ENCODE measurements at places on chromosomes 5 and 9.

DNA sequence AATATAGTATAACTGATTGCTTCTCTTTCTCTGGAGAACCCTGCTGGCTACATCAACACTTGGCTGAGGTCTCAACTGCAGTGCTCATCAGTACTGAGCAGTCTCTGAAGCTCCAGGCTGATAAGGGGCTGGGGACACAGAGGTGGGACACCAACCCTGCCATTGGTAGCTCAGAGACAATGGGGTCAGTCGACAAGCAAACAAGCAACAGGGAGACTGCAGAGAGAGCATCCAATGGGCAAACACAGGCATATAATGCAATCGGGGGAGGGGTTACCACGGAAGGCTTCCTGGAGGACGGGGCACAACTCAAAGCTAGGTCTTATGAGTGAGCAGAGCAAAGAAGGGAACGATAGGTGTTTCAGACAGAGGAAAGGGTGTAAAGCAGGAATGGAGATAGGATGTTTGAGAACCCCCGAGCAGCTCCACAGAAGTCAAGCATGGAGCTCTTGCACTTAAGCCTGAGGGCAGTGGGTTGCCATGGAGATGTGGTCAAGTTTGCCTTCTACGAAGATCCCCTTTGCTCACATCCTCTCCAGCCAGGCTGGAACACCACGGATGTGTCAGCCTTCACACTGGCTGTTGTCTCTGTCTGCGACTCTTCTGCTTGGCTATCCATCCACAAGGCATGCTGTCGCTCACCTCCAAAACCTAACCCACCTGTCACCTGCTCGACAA is 21.5 kb upstream of the AKNA start:
- DNase-seq: no peak

DNA sequence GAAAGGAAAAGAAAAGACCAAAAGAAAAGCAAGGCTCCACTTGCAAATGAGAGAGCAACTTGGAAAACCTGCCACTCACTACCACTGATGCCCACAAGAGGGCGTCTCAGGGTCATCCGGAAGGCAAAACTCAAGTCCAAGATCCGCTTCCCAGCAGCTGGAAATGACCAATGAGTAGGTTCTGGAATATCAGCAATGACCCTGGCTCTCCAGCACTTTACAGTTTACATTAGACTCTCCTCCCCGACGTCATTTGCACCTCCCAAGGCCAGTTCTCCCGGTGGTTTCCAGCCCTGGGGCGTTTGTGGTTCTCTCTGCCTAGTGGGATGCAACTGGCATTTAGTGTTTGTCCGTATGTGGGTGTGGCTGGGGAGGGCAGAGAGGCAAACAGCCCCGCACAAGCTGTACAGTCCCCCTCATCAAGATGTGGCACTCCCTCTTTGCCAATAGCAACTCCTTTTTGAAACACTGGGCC is 193.8 kb upstream of the ZNF618 start:
- DNase-seq: peak; percentile 63

GRCh38 chr9:87657893-87658292 is 68.0 kb upstream of the CTSL start:
- DNase-seq: no peak

GRCh38 chr5:120252839-120253238 is 211.3 kb upstream of the PRR16 start:
- peak; percentile 48 for DNase-seq

DNA sequence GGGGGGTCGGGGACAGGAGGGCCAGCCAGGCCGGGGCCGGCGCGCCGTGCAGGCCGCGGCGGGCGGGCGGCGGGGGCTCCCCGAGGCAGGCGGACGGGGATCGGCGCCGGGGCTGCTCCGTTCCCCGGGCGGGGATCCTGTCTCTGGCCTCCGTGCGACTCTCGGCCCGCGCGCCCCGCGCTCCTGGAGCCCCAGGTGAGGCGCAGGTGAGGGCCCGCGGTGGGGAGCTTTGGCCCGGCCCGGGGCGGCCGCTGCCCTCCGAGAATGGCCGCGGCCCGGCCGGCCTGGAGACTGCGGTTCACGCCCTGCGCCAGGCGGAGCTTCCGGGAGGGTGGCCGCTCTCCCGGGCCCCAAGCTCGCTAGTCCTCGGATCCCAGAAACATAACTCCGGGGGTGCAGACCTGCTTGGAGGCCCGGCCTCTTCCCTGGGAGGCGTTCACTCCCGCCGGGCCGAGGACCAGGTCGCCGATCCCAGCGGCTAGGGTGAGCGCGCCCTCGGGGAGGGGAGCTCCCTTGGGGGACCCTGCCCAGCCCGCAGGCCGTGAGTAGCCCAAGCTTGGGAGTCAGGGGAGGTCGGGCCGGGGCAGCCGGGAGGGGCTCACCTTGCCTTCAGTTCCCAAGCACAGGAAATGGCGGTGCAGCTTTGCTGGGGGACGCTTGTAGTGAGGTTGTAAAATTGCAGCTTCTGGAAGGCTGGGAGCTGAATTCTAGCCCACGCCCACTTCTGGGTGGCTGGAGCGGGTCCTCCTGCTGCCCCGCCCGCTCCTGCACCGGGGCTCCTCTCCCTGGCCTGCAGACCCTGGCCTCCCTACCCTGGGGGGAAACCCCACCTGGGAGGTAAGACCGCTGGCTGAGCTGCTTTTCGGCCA is 723 bp downstream of the PPP1R26 start:
- DNase-seq: peak; percentile 24

GRCh38 chr9:72315510-72316311 is 49.3 kb downstream of the ZFAND5 start:
- DNase-seq: peak; percentile 52

DNA sequence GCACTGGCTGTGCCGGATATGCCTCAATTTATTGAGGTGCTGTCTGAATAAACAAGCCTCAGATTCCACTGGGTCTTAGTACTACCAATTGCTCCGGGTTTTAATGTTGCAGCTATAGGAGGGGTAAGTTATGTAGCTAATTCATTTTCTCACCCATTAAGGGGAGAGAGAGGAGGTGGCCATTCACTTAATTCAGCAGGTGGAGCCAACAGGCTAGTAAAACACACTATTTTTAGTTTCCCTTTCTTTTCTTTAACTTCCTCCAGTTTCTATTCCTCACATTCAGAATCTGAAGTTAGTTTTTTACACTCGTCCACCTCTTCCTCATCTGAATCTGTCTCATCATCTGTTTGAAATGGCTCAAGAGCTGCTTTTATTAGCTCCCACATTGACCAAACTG is 105.6 kb upstream of the CDH10 start:
- no peak for DNase-seq

GRCh38 chr5:172509405-172509781 is 55.1 kb upstream of the SH3PXD2B start:
- DNase-seq: no peak

DNA sequence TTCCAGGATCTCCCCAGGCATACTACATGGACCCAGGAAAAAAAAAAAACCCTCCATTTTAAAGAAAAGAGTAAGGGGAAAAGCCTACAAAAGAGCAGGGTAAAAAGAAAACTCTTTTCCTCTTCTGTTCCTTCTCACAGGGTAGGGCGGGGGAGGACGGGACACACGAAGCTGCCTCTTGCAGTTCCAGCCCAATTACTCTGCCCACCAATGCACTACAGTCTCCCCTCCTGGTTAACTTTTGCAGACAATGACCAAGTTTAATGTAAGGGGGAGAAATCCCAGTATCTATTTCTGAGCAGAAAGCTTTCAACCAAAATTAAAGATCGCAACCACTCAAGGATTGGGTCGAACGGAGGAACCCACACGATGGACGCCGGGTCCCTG is 1.3 kb downstream of the BRD3 start:
- DNase-seq: peak; percentile 12

- DNase-seq: no peak
Observed at GRCh38 chr9:5632540-5632939, 3.6 kb downstream of the RIC1 start.

DNA sequence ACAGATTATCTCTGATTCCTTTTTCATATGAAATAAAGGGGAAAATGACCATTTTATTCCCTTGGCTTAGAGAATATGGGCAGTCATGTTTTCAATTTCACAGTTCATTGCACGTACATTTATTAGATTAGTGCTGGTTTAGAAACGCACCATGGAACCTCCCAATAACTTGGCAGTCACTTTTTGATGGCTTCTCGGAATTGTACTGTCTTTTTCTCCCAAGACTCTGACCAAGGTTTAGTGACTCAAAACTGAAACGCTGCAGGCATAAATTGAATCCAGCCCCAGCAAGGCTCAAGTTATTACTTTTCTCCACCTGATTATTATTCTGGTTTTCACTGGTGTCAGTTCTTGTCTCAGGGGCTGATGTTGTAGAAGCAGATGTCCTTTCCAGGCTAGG is 55.6 kb upstream of the EGFLAM start:
- no peak for DNase-seq

DNA sequence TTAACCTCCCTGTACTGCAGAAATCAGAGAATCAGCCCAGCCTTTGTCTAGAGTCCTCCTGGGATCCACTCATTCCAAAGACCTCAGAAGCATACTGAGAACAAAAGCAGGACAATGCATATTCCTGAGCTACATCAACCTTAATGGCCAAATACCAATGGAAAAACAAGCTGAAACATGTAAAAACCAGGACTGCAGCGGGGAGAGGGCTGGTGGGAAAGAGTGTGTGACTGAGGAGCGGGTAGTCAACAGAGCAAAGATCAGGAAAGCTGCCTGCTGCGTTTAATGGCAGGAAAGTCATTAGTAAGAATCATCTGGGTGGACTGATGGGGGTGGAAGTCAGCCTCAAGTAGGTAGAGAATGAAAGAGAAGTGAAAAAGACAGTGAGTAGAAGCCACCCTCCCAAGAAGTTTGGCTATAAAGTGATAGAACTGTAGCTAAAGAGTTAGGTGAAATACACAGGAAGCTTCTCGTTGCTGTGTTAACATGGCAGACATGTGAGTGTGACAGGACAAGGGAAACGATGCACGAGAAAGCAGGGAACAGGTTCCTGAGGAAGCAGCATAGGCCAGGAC is 88.1 kb downstream of the OTULIN start:
- DNase-seq: no peak
